ENCODE measurements at places on chromosomes 12 and 14. TPM values are rescaled to one million over a fixed set of nuclear protein-coding genes. Genes with fewer than 3 reads are reported as not detected.

- no peak for DNase-seq
Measured at GRCh38 chr12:121038861-121039668, at the start of gene OASL. OASL (minus strand) TSS chr12:121039246; CDS start chr12:121038971, 275 bp downstream.

Gene RTN1
- total RNA-seq, result 0.20 TPM

DNA sequence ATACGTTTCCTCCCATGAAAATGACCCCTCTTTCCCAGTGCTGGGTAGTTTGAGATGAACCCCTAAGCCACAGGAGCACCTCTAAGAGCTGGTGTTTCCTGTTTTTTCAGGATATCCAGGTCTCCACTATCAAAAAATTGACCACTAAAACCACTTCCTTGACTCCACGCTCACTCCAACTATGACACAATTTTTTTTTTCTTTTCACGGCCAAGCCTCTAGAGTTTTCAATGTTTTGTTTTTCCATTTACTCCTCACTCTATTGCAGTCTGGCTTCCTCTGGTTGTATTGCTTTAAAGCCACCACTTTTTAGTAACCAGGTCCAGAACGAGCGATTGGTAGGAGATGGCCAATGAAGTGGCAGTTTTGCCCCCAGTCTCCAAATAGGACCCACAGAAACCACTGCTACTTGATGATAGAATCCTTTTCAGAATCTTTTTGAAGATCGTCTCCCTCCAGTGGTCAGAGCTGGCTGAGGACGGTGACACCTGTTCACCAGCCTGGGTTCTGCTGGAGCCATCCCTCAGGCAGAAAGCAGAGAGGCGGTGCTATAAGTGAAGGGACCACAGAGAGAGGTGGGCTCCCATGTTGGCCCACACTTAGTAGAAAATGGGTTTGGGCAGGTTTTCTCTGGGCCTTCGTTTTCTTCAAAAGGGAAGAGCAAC, 454.4 kb downstream of the VRK1 start:
- DNase-seq, result no peak

Gene SRRM4
- total RNA-seq, result not detected

DNA sequence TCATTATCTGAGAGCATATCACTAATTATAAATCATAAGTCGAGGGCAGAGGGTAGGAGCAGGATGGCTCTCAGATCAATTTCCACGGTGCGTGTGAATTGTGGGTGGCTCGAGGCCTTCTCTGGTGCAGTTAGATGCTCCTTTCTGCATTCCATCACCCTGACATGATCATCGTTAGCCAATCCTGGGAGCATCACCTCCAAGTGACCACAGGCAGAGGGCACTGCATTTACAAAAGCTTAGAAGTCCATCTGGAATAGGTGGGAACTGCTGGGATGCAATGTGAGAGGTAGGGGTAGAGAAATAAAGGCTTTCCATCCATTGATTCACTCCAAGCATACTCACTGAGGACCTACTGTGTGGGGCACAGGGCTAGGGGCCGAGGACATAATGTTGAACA, 538.2 kb upstream of the TBX3 start:
- peak; percentile 28 for DNase-seq

GRCh38 chr12:93573552-93574223, 1.2 kb downstream of the SOCS2 start:
- DNase-seq, result no peak

DNA sequence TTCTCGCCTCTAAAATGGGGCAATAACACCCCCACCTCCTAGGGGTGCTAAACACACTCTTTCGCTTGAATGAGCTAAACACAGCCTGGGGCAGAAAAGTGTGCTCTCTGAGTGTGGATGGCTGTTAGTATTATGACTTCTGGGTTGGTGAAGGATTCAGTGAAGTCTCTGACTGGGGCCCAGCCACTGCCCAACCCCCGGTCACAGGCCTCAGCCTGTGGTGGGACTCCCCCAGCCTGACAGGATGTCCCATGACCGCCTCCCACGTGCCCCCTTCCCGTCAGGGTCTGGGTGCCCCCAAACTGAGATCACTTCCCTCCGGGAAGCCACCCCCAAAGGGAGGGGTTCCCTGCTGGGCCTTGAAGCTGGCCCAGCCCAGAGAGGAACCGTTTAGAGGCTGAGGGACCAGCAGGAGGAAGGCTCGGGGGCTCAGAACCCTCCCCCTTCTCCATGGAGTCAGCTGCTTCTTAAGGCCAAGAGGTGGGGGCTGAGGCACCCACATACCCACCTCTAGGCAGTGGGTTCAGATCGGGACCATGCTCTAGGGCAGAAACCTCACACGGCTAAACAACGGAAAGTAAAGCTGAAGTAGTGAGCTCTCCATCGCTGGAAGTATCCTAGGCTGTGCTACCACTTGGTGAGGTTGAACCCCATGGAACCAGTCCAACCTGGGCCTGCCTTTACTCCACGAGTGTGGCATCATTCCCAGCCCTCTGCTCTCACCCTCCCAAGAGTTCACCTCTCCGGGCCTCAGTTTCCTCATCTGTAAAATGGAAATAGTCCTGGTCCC, 13.8 kb downstream of the DTX1 start:
- DNase-seq, result no peak

Gene LRP1-AS
- not detected for total RNA-seq

DNA sequence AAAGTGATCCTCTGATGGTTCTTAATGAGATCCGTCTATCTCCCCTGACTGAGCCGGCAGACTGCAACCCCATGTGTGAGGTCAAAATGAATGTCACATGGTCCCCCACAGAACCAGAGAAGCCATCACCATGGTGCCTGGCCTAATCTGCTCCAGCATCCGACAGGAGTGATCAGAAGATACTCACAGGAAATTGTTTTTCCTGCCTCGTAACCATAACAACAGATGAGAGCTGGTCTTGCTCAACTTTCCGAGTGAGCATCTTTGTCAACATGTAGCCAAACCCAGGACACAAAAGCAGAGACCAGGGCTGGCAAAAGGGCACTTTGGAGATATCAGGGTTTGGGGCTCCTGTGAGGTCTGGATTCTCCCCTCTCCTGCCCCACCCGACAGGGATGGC, 72.1 kb upstream of the C14orf180 start:
- no peak for DNase-seq

- no peak for DNase-seq
Measured at GRCh38 chr12:108516511-108517275, 1.6 kb downstream of the FICD start.

GRCh38 chr12:65619018-65619417, 205.3 kb upstream of the HMGA2 start:
- DNase-seq, result no peak

Gene RHEBL1
- total RNA-seq, result 1.4 TPM

DNA sequence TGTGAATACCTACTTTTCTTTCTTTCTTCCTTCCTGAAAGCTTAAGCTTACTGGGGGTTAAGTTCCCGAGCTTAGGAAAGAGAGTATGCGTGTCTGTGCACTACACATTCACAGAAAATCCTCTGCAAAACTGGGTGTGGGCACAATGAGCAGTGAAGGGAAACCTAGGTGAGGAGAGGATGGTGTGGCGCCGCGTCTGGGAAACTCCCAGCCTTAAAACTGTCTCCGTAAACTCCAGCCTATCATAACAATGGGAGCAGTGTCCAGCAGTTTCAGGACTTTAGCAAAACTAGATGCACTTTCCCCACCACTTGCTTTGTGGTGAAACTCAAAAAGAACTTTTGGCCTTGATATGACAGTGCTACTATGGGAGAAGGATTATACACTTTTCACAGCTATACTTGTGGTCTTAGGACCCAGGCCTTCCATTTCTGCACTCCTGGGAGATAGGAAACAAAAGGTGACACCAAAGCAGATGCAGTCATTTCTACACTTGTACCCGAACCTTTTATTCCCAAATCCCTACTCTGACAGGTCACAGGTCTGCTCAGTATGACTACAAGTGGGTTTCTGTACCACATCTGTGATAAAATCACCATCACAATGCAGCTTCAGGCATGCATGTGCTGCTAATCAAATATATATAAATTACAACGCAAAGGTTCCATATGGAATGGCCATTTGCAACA, 10.4 kb downstream of the AKAP5 start:
- DNase-seq, result peak; percentile 44

DNA sequence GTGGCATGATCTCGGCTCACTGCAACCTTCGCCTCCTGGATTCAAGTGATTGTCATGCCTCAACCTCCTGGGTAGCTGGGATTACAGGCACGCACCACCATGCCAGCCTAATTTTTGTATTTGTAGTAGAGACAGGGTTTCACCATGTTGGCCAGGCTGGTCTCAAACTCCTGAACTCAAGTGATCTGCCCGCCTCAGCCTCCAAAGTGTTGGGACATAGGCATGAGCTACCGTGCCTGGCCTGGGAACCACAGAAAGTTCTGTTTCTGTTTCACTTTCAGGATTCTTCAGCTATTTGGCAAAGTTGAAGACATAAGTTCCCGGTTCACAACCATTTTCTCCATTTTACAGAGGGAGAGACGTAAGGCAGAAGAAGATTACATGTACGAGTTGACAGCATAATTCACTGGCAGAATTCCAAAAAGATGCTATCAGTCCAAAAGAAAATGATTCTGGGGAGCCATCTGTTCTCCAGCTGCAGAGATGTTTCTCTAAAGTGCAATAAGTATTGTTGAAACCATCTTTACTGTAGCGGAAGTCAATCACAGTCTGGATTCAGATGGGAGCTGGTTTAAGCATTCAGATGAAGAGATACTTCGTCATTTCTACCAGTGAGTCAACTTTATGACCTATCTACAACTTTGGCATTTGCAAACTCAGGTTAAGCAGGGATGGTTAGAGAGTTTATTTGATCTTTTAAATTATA, 8.1 kb upstream of the RNF34 start:
- DNase-seq, result no peak

DNA sequence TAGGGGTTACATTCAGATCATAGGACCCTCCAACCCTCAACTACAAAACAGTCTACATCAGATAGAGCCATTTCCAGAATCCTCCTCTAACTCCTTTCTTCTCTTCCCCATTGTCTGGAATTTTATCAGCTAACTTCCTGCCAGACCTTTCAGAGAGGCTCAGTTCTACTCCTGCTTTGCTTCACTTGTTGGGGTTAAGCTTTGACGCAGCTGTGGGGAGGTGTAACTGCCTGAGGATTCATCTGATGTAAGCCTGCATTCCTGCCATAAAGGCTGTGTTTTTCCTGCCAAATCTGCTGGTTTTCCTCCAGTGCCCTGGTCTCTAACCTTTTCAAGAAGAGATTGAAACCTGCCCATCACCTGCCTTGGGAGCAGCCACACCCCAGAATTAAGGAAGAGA, 16.9 kb downstream of the DHRS2 start:
- DNase-seq, result no peak

GRCh38 chr14:103897075-103897947, 30.9 kb upstream of the TDRD9 start:
- peak; percentile 28 for DNase-seq

Gene ZNF839
- 8.2 TPM for total RNA-seq

GRCh38 chr14:105026802-105027563, 6.1 kb upstream of the CDCA4 start:
- DNase-seq, result no peak

GRCh38 chr14:80390906-80391305, 179.6 kb upstream of the DIO2 start:
- DNase-seq, result no peak

DNA sequence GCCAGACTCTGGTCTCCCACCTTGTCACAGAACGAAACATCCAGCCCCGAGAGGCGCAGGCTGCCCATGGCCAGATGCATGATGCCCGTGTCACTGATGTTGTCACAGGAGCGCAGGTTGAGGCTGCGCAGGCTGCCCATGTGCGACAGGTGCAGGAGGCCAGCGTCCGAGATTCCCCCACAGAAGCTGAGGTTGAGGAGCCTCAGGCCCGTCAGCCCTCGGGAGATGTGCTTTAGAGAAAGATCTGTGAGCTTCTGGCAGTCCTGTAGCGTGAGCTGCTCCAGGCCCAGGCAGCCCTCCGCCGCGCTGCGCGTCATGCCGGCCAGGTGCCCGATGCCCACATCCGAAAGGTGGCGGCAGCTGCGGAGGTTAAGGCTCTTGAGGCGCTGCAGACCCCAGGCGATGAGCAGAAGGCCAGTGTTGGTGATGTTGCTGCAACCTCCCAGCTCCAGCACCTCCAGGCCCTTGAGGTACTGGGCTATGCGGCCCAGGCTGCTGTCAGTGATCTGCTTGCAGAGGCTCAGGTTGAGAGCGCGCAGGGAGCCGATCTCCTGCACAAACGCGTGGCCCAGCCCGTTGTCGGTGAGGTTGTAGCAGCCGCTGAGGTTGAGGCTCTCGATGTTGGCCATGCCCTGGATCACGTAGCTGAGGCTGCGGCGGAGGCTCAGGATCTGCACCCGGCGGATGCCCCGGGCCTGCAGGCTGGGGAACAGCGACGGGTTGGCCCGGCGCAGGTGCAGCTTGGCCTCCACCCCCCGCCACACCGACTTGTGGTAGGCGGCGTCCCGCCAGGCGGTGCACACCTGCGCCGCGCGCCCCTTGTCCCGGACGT, 991 bp downstream of the FBXL14 start:
- DNase-seq, result no peak

Gene MCRS1
- total RNA-seq, result 66.3 TPM

- DNase-seq, result peak; percentile 24
Measured at GRCh38 chr12:65685514-65685913, 138.8 kb upstream of the HMGA2 start.

Gene CLEC1A
- not detected for total RNA-seq

GRCh38 chr12:89185889-89186288, 166.4 kb downstream of the DUSP6 start:
- DNase-seq, result no peak
